IPS DF 6.9 (cell line): ENCODE measurements at places on chromosomes 2 and 18.

- no peak for DNase-seq
Observed at GRCh38 chr18:79197531-79197930, 128.3 kb downstream of the ATP9B start.

GRCh38 chr2:46236006-46236875 lies 61.0 kb upstream of the EPAS1 start:
- no peak for DNase-seq

GRCh38 chr2:78029392-78029995 lies 507.3 kb upstream of the LRRTM4 start:
- no peak for DNase-seq

DNA sequence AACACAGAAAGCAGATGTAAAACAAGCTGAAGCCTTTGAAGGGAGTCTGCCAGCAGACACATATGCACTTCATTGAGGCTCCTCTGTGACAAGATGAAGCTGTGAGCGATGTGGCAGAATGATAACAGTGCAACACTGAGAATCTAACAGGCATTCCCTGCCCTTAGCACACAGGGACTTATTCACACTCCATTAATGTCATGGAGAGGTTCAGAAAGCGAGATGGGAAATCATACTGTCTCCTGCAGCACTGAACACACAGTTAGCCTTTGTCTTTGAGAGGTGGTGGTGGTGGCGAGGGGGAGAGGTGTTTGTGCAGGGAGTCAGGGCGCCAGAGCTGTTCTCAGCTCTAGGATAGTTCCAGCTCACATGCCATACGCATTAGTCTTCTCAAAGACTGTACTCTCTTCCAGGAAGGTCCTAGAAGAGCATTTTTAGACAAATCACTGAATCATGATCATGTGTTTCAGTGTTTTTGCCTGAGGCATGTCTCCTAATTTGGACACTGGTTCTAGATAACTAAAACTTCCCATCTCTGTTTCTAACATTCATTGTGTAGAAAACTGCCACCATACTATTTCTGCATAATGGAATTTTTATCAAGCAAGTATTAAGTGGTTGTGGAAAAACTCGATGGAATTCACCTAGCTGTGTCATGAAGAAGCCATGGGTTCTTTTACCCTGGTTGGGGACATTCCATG lies 93.5 kb upstream of the ITGB6 start:
- DNase-seq = no peak

- no peak for DNase-seq
Observed at GRCh38 chr2:179876266-179876665, 14.9 kb upstream of the ZNF385B start.

DNA sequence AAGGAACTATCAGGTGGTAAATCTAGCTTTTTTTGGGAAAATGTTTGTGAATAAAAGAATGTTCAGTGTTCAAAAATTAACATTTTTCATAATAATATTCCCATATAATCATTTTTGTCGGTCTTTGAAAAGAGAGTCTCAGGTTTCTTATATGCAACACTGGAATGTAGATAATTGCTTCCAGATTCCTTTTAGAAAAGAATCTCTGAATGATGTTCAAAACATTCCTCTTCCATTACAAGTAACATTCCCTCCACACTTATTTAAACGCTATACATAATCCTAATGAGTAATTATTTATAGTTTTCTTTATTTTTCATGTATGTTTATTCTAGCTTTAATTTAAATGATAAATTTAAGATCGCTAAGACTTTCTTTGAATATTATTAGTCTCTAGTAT lies 7.0 kb downstream of the ZSWIM2 start:
- no peak for DNase-seq

DNA sequence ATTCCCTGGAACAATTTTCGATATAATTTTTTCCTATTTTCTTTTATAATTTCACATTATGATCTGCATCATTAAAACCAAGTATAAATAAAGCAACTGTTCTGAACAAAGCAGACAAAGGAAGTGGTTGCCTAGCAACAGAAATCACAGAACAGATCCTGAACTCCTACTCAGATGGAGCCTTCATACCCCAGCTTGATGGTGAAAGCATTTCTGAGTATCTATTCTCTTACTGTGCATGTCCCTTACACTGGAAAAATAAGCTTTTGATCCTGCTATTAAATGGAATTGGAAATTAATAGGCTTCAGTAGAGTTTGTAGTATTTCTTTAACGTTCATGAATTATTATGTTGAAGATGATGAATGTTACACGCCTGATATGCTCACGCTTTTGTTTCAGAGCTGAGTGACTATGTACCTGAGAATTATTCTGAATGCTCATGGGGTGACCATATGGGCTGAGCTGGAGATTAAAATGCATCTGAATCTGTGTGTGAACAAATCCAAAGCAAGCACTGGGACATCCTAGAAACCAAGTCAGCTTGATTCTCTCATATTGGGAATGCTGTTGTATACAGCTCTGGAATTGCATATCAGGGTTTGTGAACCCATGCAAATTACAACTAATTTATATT lies 254.0 kb downstream of the KCNJ3 start:
- DNase-seq = no peak

- no peak for DNase-seq
Observed at GRCh38 chr2:235244255-235245220, 249.3 kb upstream of the AGAP1 start.

GRCh38 chr18:46167971-46168370 lies 63.8 kb downstream of the HAUS1 start:
- no peak for DNase-seq

GRCh38 chr2:215418064-215418963 lies 17.6 kb downstream of the FN1 start:
- no peak for DNase-seq

DNA sequence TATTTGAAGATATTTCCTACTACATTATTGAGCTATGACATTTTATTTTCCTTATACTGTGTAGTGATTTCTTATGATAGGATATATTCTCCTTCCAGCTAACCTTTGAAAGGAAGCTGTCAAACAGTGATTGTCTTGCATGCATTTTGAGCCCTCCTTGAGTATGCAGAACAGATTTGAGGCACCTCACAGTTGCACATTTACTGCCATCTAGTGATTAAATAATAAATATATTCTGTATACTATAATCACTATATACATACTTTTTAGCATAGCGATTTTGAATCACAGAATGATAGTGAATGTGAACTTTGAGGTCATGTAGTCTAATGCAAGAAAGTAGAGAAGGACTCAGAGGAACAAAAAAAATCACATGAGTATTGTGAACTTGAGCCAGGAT lies 268.4 kb upstream of the CDH19 start:
- DNase-seq = no peak

DNA sequence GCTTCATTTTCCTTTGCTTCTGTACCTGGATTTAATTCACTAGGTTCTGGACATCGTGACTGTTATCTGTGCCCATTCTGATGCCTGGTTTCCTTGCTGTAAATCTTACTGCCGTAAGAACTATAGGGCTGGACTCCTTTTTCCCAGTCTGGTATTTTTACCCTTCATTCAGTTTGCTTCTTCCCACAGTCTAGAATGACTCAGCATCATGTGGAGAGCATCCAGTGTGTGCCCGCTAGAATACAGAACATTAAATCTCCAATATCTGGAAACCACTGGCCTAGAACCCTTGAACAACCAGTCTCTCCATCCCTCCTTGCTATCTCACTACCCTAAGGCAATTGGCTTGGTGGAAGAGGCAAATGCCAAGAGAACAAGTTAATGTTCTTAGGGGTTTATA lies 1075.4 kb upstream of the ZEB2 start:
- no peak for DNase-seq

GRCh38 chr2:98378901-98379300 lies 32.6 kb downstream of the CNGA3 start:
- DNase-seq = no peak

- DNase-seq = no peak
Observed at GRCh38 chr2:174026122-174026845, 61.1 kb upstream of the SP3 start.

DNA sequence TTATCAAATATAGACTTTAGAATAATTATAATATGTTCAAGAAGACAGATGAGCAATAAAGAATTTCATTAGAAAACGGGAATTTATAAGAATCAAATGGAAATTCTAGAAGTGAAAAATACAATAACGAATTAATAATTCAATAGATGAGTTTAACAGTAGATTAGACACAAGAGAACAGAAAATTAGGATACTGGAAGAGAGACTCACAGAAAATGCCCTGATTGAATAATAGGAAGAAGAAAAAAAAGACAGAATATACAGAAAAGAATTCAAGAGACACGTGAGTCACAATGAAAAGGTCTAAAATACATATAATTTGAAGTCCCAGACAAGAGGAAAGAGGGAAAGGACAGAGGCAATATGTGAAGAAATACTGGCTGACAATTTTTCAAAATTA lies 354.7 kb downstream of the CLIP4 start:
- DNase-seq = no peak

DNA sequence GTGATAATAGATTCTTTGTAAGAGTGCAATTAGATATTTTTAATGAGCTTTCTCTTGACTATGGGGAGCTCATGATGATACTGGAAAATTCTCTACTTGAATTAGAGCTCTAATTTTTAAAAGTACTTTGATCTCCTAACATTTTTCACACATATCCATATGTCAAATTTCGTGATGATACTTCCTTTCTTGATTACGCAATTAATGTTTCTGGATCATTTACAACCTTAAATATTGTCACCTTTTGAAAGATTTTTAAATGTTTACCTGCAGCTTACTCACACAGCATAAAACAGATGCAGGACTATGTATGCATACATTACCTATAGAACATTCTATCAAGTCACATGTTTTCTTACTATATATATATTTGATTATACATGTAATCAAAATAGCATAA lies 598.5 kb upstream of the DSEL start:
- DNase-seq = no peak

DNA sequence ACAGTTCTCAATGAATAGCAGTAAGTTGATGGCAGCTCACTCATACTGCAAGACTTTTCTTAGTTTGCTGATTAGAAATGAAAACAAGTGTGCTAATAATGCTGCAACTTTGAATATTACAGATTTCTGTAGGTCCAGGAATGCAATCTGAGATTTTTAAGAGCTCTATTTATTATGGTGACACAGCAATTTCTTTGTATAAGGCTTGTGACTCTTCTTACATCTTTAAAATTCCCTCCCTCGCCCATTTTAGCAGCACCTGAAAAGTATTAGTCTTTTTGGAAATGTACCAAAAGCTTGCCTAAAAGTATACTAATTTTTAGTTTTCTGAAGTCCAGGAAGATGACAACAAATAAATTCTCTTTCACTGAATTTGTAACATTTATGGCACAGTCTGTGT lies 4.4 kb upstream of the HTR2B start:
- DNase-seq = no peak

GRCh38 chr2:227010433-227010832 lies 153.6 kb downstream of the COL4A4 start:
- DNase-seq = no peak

- no peak for DNase-seq
Observed at GRCh38 chr2:112867701-112868631, 31.4 kb upstream of the IL1B start.
